Neural progenitor cell (in vitro differentiated cells): ENCODE measurements at places on chromosomes 6 and 20. TPM values are rescaled to one million over a fixed set of nuclear protein-coding genes. Genes with fewer than 3 reads are reported as not detected.
A peak's percentile ranks its signal among the peaks of the same experiment; 100 is the strongest.

Gene MRAP2
- 0.59 and 0.75 TPM in 2 replicates for total RNA-seq

GRCh38 chr6:148525453-148525852, 182.8 kb downstream of the SASH1 start:
- H3K4me3 ChIP-seq = no peak overlapping the region
- no peaks in the 10 kb centered on the region for H3K27me3 ChIP-seq
- peaks cover 5% of the 10 kb centered on the region for H3K36me3 ChIP-seq
- H3K4me1 ChIP-seq = peaks cover 7% of the 10 kb centered on the region
- DNase-seq = no peak

DNA sequence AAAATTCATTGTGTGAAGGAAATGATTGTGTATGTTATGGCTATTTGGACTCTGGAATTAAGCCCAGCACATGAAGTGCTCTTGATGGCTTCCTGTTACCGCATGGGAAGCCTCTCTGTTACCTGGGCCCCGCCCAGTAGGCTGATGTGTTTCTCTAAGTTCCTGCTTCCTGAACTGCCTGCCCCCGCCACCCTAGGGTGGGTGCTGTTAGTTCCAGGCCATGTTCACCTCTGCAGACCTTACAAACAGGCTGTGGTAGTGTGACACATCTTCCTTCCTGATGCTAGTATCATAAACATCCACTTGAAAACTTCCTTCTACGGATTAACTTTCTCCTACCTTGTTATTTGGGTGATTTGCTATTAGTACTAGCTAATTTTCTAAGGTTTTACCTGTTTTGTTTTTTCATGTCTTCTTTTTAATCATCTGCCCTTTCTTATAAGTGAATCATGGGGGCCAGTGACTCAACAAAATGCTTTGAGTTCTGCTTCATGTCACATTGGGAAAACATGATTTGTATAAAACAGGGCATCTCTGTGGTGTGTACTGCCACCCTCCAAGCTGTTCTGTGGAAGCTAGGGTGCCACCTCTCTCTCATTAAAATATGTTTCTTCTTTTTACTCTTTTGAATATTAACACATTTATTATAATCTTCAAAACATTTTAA, 40.6 kb downstream of the SH3BGRL2 start:
- H3K36me3 ChIP-seq = no peaks in the 10 kb centered on the region
- no peak for DNase-seq
- no peaks in the 10 kb centered on the region for H3K27me3 ChIP-seq
- no peak overlapping the region for H3K27ac ChIP-seq

DNA sequence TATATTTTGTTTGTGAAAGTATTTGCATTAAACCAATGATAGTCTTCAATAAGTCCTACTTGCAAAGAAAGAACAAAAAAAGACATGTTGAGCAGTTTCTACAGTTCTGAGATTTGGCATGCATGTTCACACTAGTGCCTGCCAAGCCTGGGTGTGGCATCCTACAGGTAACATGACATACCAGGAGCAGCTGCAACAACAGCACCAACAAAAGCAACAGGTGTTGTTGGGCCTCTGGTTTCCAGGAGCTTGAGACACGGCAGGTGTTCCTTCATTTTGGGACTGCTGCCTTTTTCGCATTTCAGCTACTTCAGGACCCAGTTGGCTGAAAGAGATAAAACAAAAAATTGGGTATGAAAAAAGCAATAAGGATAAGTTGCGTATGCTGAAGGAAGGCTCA, 41.2 kb upstream of the MTRF1L start:
- no peak overlapping the region for H3K4me3 ChIP-seq
- no peak overlapping the region for H3K27ac ChIP-seq
- peaks cover 9% of the 10 kb centered on the region for H3K4me1 ChIP-seq
- no peak for DNase-seq
- H3K27me3 ChIP-seq = no peaks in the 10 kb centered on the region

GRCh38 chr20:52305024-52305645, 113.6 kb upstream of the ZFP64 start:
- no peak overlapping the region for H3K27ac ChIP-seq
- H3K4me3 ChIP-seq = no peak overlapping the region
- H3K36me3 ChIP-seq = no peaks in the 10 kb centered on the region
- H3K4me1 ChIP-seq = peaks cover 7% of the 10 kb centered on the region
- no peaks in the 10 kb centered on the region for H3K27me3 ChIP-seq

DNA sequence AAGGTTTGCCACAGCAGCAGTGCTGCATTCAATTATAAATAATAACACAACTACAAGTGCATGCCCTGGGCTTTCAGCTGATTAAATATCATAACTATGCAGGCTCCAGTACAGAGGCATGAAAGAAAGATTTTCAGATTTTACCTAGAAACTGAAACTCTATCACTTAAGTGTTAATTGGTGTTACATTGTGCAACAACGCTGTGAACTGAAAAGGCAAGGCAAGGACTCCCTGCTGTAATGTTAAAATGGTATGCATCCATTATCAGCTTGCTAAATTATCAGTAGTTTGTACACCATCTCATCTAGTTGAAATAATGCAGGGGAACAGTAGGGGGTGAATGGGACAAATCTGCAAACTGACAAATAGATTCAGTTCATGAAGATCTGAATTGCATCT, 976.7 kb upstream of the MANEA start:
- H3K27me3 ChIP-seq = no peaks in the 10 kb centered on the region
- no peak for DNase-seq
- H3K36me3 ChIP-seq = no peaks in the 10 kb centered on the region
- no peaks in the 10 kb centered on the region for H3K4me1 ChIP-seq
- no peak overlapping the region for H3K27ac ChIP-seq
- no peak overlapping the region for H3K4me3 ChIP-seq

GRCh38 chr6:43444036-43444435, 11.3 kb downstream of the DLK2 start:
- no peak overlapping the region for H3K4me3 ChIP-seq
- DNase-seq = no peak
- no peaks in the 10 kb centered on the region for H3K27me3 ChIP-seq
- H3K36me3 ChIP-seq = no peaks in the 10 kb centered on the region

DNA sequence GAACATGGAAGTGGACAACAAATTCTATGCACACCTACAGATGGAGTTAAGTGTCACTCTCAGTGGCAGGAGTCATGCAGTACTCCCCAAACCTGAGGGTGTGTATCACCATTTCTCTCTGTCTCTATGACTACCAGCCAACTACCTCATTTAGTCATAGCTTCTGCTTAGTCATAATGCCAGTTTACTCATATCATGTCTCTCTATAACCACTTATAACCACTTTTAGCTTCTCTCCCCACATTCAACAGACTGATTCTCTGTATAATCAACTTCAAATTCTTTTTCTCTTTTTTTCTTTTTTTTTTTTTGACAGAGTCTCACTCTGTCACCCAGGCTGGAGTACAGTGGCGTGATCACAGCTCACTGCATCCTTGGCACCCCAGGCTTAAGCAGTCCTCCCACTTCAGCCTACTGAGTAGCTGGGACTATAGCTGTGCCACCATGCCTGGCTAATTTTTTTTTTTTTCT, 13.8 kb upstream of the GTF3C6 start:
- H3K4me1 ChIP-seq = no peaks in the 10 kb centered on the region
- H3K27me3 ChIP-seq = no peaks in the 10 kb centered on the region
- no peak for DNase-seq
- no peak overlapping the region for H3K27ac ChIP-seq
- H3K4me3 ChIP-seq = no peak overlapping the region

Gene TULP1
- total RNA-seq = 0.46 TPM in 1 of 2 replicates, not detected in the other

GRCh38 chr6:45423824-45424450, 46.2 kb upstream of the SUPT3H start:
- peaks cover 17% of the 10 kb centered on the region for H3K4me1 ChIP-seq
- H3K36me3 ChIP-seq = no peaks in the 10 kb centered on the region
- no peak overlapping the region for H3K27ac ChIP-seq
- peak overlapping the region; percentile 63 for H3K4me3 ChIP-seq
- peaks cover 94% of the 10 kb centered on the region for H3K27me3 ChIP-seq
- peak; percentile 65 for DNase-seq

Gene NR2E1
- 0.25 and 1.0 TPM in 2 replicates for total RNA-seq

- no peaks in the 10 kb centered on the region for H3K27me3 ChIP-seq
- peak within 1 kb of the TSS; percentile 98 for H3K27ac ChIP-seq
- H3K36me3 ChIP-seq = no peaks in the 10 kb centered on the region
These were observed at the start of gene BEND3 for GRCh38 chr6:107114926-107115694. TSS of gene BEND3 (minus strand) at chr6:107115515. CDS start at chr6:107099285, 16,230 bp downstream.

GRCh38 chr6:132020138-132020581, 69.0 kb upstream of the CCN2 start:
- no peak for DNase-seq
- no peaks in the 10 kb centered on the region for H3K27me3 ChIP-seq
- peaks cover 10% of the 10 kb centered on the region for H3K4me1 ChIP-seq
- H3K4me3 ChIP-seq = no peak overlapping the region

GRCh38 chr6:23672737-23673136, 453.3 kb upstream of the NRSN1 start:
- no peaks in the 10 kb centered on the region for H3K36me3 ChIP-seq
- H3K27ac ChIP-seq = no peak overlapping the region
- no peaks in the 10 kb centered on the region for H3K4me1 ChIP-seq

Gene OPN5
- not detected in 2 replicates for total RNA-seq

DNA sequence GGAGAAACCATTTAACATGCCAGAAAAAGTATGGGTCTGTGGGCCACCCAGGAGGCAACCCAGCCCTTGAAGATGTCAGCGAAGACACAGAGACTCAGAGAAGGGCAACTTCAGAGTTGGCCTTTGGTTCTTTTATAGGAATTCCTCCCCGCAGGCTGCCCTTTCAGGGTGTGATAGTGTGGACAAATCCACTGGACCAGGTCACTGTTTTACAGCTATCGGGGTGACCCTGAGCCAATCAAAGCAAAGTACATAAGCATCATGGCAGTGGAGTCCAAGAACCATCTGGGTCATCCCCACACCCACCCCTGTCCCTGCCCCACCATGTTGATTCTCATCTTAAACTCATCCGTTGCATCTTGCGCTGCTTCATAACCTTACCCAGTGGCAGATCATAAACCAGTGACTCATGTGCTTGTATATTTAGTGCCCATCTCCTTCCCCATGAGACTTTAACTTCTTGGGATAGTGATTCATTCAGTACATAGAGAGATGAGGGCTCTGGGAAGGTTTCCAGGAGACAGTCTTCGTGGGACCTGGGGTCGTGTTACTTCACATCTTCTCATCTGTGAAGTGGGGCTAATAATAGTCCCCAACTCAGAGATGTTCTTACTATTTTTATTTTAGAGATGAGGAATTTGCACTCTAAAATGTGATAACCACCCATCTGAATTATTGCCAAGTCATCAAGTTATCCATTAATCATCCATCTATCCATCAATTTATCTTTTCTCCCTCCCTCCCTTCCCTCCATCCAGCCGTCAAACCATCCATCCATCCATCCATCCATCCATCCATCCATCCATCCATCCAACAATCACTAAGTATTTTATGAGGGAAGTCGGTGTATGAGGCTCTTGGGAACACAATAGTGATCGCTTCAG, 51.0 kb downstream of the EDN3 start:
- H3K27ac ChIP-seq = no peak overlapping the region
- H3K27me3 ChIP-seq = no peaks in the 10 kb centered on the region
- no peaks in the 10 kb centered on the region for H3K36me3 ChIP-seq
- no peak for DNase-seq

Gene C6orf118
- total RNA-seq = 2.2 and 4.2 TPM in 2 replicates

- H3K27ac ChIP-seq = no peak overlapping the region
- H3K36me3 ChIP-seq = no peaks in the 10 kb centered on the region
- DNase-seq = no peak
- H3K4me3 ChIP-seq = no peak overlapping the region
- no peaks in the 10 kb centered on the region for H3K4me1 ChIP-seq
These were observed 61.2 kb downstream of the GCLC start for GRCh38 chr6:53483423-53484353.

- no peaks in the 10 kb centered on the region for H3K27me3 ChIP-seq
- no peak overlapping the region for H3K4me3 ChIP-seq
- H3K4me1 ChIP-seq = peaks cover 3% of the 10 kb centered on the region
- no peak for DNase-seq
- H3K36me3 ChIP-seq = no peaks in the 10 kb centered on the region
These were observed 267.9 kb upstream of the PLN start for GRCh38 chr6:118280210-118280609.

DNA sequence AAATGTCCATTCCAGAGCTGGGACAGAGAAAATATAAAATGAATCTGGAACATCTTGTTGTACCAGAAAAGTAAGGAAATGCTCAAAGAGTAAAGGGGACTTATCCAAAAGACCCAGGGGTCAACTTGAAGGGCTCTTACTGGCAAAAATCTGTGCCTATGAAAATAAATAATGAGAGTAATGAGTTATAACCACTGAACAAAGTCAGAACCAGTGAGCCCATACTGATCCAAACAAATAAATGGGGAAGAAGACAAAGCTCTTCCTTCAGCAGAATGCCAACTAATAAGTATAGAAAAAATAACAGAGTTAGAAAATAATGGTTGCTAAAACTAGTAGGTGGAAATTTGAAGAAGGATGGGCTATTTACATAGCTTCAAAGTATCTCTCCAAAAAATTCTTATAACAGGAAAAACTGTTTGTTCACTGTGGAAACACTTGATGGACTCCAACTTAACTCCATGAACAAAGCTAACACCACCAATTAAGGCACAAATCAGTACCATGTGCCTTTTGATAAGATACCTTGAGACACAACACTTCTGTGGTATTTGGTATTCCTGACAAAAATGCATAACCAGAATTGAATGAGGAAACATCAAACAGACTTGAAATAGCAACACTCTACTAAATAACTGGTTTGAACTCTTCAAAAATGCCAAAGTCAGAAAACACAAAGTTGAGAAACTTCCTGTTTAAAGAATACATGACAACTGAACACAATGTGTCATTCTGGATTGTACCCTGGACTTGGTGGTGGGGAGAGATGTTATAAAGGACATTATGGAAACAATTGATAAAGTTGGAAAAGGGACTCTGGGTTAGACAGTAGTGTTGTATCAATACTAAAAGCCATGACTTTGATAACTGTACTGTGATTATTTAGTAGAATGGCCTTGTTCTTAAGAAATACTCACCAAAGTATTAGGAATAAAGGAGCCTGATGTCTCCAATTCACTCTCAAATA, 197.5 kb downstream of the ISM1 start:
- no peak for DNase-seq
- H3K36me3 ChIP-seq = no peaks in the 10 kb centered on the region
- no peak overlapping the region for H3K27ac ChIP-seq
- no peaks in the 10 kb centered on the region for H3K27me3 ChIP-seq
- H3K4me3 ChIP-seq = no peak overlapping the region

GRCh38 chr6:81749707-81750106, 2.8 kb downstream of the TENT5A start:
- H3K36me3 ChIP-seq = no peaks in the 10 kb centered on the region
- H3K4me1 ChIP-seq = peaks cover 47% of the 10 kb centered on the region
- no peak overlapping the region for H3K27ac ChIP-seq
- DNase-seq = no peak

Gene SMIM26
- 99.3 and 150 TPM in 2 replicates for total RNA-seq

Gene PDYN
- 0.12 and 0.30 TPM in 2 replicates for total RNA-seq

GRCh38 chr20:57650756-57651483, 30.7 kb upstream of the ZBP1 start:
- no peaks in the 10 kb centered on the region for H3K36me3 ChIP-seq
- no peaks in the 10 kb centered on the region for H3K27me3 ChIP-seq
- no peaks in the 10 kb centered on the region for H3K4me1 ChIP-seq
- no peak overlapping the region for H3K4me3 ChIP-seq
- DNase-seq = no peak
